ENCODE measurements at places on chromosomes 2 and 18. TPM values are rescaled to one million over a fixed set of nuclear protein-coding genes. Genes with fewer than 3 reads are reported as not detected.

GAL3ST2 gene
- total RNA-seq, result 0.58 TPM

METTL4 gene
- total RNA-seq, result 22.1 TPM

HOXD9 gene
- not detected for total RNA-seq

VWA3B gene
- not detected for total RNA-seq

TBR1 gene
- not detected for total RNA-seq

FOXI3 gene
- not detected for total RNA-seq

IL1F10 gene
- total RNA-seq, result not detected

IL36RN gene
- total RNA-seq, result not detected

SOWAHC gene
- total RNA-seq, result 0.90 TPM

M1AP gene
- not detected for total RNA-seq
